ENCODE measurements at places on chromosomes 12 and 14. TPM values are rescaled to one million over a fixed set of nuclear protein-coding genes. Genes with fewer than 3 reads are reported as not detected.

Gene OR4E2
- not detected for total RNA-seq

Gene PRH2
- not detected for total RNA-seq

Gene EP400
- 6.5 TPM for total RNA-seq

Gene PTGER2
- total RNA-seq: under 0.01 TPM

Gene SLCO1B1
- total RNA-seq: not detected

All from epithelial cell of umbilical artery (primary cell).